CD4-positive, alpha-beta T cell treated with Interleukin-1 beta for 1 hour (primary cell): ENCODE measurements at places on chromosomes 11 and 22.

DNA sequence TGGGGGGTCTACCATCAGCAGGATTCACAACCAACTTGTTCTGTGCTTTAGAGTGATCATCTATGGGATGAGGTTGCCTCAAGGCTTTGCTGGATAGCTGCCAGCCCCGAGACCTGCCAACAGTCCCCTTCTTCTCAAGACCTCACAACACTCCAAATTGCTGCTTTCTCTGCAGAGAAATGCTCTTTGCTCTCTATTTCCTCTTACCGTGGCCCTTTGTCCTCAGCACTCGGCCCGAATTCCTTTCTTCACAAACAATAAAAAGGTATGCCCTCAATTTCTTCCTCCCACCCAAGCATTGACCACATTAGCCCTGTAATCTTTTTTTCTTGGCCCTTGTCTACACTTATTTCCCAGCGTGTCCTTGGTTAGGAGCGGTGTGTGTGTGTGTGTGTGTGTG, 147.4 kb upstream of the SNX19 start:
- no peak for DNase-seq

DNA sequence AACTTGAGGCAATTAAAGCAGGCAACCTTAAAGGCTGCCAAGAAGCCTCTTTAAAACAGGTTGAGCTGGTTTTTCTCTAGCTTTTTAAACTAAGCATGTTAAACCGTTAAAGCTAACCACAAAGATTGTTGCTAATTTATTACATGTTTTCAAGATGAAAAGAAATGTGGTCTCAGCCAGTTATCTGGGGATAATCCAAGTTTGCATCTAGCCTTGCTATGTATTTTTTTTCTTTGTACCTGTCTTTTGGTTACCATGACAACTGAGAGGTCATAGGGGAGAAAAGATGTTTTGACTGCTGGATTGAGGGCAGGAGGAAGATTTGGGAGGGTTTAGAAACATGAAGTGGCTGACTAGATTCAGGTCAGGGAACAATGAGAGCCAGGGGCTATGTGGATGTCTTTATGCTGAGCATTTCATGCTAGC, 19.2 kb upstream of the PGM2L1 start:
- DNase-seq: no peak

- DNase-seq: no peak
Measured at GRCh38 chr11:6911378-6911777, 9.4 kb upstream of the OR2D3 start.

GRCh38 chr11:10727146-10727851, 23.7 kb upstream of the CTR9 start:
- no peak for DNase-seq

GRCh38 chr22:49204599-49205482, 622.8 kb downstream of the BRD1 start:
- DNase-seq: no peak

- no peak for DNase-seq
Measured at GRCh38 chr11:8086001-8086479, 5.0 kb downstream of the TUB start.

- no peak for DNase-seq
Measured at GRCh38 chr22:42714768-42715390, 5.8 kb downstream of the A4GALT start.

GRCh38 chr11:11615086-11615485, 6.7 kb downstream of the GALNT18 start:
- DNase-seq: no peak

GRCh38 chr22:33300165-33300564, 242.0 kb upstream of the SYN3 start:
- DNase-seq: no peak

DNA sequence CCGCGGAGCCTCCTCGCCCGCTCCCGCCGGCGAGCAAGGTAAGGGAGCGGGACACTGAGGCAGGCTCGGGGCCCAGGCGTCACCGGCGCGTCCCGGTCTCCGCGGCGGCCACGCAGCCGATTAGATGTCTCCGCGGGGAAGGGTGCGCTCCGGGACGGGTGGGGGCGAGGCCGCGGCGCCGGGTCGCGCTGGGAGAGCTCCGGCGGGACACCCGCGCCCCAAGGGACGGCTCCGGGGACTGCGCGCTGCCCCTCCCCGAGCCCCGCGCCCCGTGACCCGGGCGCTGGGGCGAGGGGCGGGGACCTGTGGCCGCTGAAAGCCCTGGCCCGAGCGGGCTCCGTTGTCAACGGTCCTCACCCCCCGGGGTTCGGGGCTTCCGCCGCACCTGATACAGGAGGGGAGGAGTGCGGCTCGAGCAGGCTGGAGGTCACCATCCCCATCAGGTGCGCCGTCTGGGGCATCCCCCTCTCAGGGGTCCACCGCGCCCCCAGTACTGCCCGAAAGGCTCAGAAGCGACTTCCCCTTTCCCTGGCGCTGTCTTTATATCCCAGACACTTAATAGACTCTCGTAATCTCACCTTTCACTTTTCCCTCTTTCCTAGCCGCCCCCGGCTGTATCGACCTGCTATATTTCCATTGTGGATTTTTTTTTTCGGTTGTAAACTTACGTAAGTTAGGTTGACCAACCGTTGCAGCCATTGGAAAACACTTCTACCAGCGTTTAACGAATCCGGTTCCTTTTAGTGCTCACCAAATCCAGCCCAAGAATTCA, 573 bp downstream of the PPFIA1 start:
- peak; percentile 58 for DNase-seq

DNA sequence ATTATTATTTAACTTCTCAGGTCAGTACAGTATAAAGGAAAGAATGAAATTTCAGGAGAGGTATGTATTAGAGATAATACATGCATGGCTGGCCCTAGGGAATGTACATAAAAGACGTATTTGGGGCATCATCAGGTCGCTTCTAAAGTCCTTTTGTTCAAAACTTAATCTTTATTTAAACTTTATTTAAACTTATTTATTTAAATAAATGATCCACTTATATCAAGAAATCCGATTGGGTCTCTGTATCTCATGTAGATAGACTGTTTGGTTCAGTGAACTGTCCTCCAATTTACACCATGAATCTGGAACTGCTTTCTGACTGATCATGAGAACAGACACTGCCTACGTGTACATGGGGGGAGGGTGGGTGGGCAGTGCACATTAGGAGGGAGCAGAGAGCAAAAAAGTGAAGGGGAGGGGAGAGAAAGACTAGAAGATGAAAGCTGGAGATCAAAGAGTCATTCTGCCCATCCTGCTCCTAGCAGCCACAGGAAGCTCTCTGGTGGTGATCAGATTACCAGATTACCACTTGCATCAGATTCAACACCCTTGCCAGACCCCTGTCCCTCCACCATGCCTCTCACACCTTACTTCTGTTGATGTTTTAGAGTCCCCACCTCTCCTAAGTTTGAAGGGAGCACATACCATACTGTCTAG, 92.1 kb upstream of the MTMR2 start:
- DNase-seq: peak; percentile 49

GRCh38 chr11:87359401-87359800, 321.7 kb downstream of the TMEM135 start:
- no peak for DNase-seq

DNA sequence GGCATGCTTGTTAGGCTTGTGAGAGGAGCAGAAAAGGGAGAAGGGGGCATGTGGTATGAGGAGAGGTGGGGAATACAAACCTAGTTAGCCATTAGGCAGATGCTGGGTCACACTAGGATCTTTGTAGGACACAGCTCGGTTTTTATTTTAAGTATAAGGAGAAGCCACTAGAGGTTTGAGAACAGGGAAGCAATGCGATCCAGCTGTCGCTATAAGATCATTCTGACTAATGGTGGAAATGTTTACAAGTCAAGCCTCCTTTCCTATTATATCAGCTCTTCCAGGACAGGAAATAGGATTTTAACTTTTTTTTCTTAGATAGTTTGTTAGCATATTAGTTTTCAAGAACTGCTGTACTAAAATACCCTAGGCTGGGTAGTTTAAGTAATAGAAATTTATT, 609.9 kb downstream of the INSC start:
- no peak for DNase-seq

DNA sequence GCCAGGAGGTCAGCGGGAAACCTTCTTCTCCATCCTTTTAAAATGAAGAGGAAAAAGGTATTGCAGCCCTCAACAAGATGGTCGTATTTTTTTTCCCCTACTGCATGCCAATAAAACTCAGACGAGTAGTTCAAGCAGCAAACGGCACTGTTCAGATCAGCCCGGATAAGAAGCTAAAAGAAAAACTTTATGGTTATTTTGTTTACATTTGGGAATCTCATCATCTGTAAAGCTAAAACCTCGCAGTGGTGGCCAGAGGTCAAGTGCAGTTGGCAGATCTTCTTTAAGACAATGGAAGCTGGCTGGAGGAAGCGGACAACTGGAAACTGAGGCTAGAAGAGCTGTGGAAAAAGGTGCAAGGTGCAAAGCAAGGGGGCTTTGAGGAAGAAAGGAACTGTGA, 31.0 kb upstream of the CHRM4 start:
- no peak for DNase-seq

- DNase-seq: peak; percentile 21
Measured at GRCh38 chr11:124402326-124402922, 3.6 kb upstream of the OR8B3 start.

DNA sequence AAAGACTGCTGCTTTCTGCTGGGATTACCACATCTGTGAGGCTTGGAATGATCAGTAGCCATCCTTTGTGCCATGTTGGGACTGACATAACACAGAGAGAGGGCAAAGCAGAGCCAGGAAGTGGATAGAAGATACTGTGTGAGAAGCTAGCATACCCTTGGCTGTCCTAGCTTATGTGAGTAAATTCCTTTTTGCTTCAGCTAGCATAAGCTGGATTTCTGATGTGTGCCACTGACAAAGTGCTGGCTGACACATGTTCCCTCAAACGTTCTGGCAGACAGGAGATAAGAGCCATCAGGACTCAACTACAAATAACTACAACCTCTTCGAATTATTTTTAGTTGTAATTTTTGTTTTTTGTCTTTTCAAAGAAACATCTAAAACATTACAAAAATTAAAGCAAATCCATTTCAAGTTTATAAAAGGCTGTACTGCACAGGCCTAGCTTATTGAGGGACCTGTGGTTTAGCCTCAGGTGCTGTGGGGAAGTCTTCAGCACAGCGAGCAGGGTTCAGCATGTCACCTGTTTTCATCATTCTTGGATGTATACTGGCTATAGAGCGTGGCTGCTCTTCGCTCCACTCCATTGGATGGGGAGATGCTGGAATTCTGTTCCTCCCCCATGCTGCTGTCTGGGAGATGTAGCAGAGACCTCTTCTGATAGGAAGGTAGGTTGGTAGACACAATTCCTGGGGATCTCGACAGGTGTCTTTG, 120.9 kb downstream of the SWAP70 start:
- no peak for DNase-seq

DNA sequence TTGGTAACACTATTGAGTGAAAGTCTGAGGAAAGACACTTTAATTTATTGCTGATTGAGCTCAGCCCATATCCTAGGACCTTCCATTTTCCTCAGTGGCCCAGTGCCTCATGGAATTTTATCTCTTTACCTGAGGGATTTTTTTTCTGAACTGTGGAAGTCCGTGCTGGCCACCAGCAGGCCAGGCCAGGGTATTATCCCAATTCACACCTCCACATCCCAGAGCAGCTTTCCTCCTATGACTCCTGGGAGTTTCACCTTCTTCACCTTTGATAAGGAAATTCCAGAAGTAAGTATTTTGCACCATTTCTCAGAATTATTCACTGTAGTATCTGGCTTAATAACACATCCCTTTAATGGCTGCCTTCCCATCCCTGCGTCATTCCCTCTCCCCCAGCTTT, 13.0 kb upstream of the RRAS2 start:
- DNase-seq: no peak

GRCh38 chr11:125468025-125468424, 28.0 kb downstream of the FEZ1 start:
- DNase-seq: no peak

GRCh38 chr22:26068571-26068970, 100.7 kb upstream of the SEZ6L start:
- no peak for DNase-seq
